ENCODE measurements at places on chromosomes 7 and 10.

DNA sequence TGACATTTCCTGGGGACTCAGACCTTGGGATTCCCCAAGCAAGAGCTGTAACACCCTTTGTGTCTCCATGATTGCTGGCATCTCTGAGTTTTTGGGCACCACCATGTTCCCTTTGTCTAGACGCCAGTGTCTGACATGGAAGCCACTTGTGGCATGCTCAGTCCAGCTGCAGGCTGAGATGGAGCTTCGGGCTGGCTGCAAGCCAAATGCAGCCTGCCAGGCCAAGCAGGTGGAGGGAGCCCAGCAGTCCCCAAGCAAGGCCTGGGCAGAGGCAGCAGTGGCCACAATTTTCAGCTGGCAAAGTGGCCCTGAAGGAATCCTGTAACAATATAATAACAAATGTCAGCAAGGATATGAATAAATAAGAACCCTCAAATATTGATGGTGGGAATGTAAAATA lies 86.2 kb upstream of the ABCB5 start:
- no peak for DNase-seq

GRCh38 chr10:95837356-95837776 lies 70.4 kb upstream of the CC2D2B start:
- no peak for DNase-seq

GRCh38 chr7:12771378-12771877 lies 84.0 kb downstream of the ARL4A start:
- DNase-seq = no peak

GRCh38 chr7:37342688-37343471 lies 105.8 kb downstream of the ELMO1 start:
- peak; percentile 93 for DNase-seq

DNA sequence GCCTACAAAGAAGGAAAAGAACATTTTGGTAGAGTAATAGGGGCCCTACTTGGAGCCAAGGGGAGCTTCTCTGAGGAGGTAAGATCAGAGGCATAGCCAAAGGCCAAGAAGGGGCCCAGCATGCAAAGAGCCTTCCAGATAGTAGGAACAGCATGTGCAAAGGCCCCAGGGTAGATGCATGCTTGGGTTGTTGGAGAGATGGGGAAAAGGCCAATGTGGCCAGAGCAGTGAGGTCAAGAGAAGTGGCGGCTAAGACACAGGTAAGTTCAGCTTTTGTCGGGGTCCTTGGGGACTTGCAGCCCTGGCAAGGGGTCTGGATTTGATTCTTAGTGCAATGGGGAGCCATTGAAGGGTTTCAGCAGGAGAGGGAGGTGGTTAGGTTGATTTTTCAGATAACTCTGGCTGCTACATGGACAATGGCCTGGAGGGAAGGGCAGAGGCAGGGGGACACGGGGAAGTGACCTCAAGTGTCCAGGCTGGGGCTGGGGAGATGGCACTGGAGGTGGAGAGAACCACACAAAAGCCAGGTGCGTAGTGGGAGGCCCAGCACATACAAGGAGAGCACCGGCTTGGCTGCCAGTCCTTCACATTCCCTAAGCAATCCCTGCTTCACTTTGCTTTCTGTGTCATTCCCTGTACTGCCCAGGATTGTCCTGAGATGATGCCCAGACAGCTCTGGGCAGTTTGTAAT lies 16.5 kb downstream of the GRID1 start:
- DNase-seq = no peak

- no peak for DNase-seq
Observed at GRCh38 chr7:42690794-42691639, 220.9 kb downstream of the C7orf25 start.
